ENCODE measurements at places on chromosomes 16 and 17.

- DNase-seq, result no peak
Measured at GRCh38 chr16:86498155-86498670, 12.1 kb upstream of the FOXF1 start.

GRCh38 chr16:24988129-24988518 is 27.0 kb downstream of the ARHGAP17 start:
- DNase-seq, result no peak

- DNase-seq, result no peak
Measured at GRCh38 chr17:67655478-67656148, 62.1 kb upstream of the NOL11 start.

DNA sequence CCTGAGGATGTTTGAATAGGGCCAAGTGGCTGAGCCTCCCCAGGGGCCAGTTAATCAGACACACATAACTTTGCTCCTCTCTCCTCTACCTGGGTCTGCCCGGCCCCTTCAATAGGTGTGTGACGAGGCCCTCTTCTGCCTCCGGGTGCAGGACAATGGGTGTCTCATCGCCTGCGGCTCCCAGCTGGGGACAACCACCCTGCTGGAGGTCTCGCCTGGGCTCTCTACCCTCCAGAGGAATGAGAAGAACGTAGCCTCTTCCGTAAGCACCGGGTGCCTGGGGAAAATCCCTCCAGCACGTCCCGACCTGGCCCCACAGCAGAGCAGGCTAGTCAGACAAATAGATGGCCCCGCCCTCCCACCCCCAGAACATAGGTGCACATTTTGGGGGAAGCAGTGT is 16.1 kb upstream of the KIF19 start:
- DNase-seq, result no peak

DNA sequence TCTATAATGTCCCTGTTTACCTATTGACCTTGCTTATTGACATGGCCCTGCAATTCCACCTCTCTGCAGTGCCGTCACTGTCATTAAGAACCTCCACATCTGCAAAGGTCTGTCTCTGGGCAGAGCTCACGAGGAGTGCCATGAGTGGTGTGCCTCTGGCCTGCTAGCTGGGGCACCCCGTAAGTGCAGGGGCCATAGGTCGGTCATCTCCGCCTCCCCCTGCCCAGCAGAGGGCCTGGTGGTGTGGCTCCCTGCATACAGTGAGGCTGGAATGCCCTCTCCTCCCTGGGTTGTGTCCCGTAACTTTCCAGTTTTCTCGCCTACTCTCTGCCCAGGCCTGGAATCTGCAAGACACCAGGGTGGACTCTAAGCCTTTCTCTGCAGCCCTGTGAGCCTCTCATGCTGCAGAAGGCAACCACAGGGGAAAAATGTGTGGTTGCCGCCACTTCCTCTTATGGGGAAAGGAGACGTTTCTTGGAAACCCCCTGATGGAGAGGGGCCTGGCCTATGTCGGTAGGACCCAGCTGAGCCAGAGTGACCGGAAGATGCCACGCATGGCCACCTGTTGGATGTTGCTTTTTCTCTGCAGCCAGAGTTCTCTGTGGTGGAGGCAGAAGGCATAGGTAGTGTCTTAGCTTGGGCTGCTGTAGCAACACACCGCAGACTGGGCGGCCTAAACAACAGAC is 2.7 kb upstream of the SNX20 start:
- no peak for DNase-seq

DNA sequence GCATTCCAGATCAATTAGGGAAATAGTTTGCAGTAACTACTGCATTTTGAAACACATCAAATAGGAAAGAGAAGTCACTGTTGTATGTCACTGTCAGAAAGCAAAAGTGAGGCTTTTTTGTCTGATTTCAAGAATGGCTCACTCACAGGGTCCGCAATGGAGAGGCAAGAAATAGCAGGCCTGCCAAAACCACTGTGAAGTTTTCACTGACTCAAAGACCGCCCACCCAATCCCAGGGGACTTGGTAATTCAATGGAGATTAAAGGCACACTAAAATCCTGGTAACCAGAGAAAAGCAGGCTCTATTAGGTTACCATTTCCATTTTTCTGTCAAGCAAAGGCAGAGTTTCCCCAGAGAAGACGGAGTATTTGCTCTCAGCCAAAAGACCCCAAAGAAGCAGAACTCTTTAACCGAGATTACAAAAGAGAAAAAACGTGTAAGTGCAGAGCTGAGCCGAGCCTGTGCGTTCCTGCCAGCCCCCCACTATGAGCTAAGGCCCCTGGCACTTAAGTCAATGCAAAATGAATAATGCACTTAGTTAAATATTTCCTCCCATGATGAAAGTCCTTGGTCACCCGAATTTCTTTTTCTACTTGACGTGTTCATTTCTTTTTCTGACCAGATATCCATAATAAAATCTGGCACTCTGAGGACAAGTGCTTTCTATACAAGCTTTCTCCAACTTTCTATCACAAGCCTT is 57.0 kb downstream of the FOXL1 start:
- no peak for DNase-seq

GRCh38 chr17:7404737-7405349 is 946 bp upstream of the TMEM256 start:
- no peak for DNase-seq

DNA sequence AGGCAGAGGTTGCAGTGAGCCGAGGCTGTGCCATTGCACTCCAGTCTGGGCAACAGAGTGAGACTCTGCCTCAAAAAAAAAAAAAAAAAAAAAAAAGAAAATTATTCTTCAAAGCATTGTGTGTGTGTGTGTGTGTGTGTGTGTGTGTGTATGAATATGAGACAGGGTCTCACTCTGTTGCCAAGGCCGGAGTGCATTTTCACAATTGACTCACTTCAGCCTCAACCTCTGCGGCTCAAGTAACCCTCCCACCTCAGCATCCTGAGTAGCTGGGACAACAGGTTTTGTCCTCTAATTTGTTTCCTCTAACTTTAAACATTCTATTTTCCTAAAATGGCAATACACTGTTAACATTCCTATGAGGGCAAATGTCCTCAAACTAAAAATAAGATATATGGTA is 7.7 kb downstream of the FBXO47 start:
- no peak for DNase-seq

- DNase-seq, result no peak
Measured at GRCh38 chr17:2547176-2547575, 35.5 kb upstream of the METTL16 start.

- DNase-seq, result no peak
Measured at GRCh38 chr17:48601539-48602425, 3.0 kb downstream of the HOXB6 start.

GRCh38 chr16:54424043-54424451 is 137.5 kb upstream of the IRX3 start:
- DNase-seq, result no peak

DNA sequence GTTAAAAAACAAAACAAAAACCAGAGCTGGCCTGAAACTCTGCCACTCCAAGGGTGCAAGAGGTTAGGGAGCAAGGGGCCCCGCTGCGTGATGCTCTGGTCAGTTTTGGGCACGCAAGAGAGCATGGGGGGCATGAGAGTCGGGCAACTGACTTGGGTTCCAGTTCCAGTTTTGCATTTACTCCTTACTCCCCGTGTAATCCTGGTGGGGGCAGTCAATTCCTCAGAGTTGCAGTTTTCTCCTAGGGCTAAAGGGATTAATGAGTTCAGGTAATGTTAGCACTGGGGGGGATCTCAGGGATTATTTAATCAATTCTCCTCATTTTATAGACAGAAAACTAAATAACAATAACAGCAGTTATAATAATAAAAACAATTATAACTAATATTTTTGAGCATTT is 72.9 kb upstream of the PMFBP1 start:
- DNase-seq, result no peak

DNA sequence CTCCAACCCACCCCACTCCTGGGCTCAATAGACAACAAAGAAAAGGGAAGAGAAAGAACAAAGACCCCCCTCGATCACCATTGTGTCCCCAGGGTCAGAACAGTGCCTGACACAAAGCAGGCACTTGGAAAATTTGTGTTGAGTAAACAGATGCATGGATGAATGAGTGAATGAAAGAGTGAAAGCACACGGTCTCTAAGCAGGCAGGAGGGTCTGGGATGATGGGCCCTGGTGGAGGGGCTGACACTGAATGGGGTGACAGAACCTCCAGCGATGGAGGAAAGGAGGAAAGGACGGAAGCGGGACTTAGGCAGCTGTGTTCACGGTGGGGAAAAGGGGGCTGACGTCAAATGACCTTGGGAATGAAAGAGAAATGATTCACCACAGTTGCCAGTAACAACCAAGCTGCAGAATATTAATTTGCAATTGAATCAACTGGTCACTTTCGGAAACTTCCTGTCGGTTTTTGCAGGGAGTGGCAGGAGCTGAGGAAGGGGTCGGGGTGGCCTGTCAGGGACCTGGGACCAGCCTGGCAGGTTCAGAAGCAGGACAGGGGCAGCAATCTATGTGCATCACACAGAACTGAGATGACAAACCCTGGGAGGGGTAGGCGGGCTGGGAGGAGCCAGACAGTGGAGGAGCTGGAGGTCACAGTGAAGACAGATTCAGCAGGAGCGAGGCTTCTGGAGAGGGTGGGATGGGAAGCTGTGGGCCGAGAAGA is 6.7 kb upstream of the GAST start:
- DNase-seq, result no peak

DNA sequence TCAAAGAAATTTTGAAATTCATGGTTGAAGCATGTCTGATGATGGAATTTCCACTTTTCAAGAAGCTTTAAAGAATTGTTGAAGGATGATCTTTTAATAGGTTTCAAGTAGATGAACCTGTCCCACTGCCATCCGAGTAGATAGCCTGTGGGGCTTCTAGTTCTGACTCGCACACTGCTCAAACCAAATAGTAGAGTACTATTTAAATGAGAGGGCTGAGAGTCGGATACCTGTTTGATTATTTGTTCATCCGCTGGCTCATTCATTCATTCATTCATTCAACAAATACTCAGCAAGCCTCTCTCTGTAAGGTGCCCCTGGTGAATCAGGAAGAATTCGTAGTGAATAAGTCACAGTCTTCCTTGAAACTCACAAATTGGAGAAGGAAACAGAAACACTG is 108.2 kb upstream of the IRX5 start:
- DNase-seq, result no peak

DNA sequence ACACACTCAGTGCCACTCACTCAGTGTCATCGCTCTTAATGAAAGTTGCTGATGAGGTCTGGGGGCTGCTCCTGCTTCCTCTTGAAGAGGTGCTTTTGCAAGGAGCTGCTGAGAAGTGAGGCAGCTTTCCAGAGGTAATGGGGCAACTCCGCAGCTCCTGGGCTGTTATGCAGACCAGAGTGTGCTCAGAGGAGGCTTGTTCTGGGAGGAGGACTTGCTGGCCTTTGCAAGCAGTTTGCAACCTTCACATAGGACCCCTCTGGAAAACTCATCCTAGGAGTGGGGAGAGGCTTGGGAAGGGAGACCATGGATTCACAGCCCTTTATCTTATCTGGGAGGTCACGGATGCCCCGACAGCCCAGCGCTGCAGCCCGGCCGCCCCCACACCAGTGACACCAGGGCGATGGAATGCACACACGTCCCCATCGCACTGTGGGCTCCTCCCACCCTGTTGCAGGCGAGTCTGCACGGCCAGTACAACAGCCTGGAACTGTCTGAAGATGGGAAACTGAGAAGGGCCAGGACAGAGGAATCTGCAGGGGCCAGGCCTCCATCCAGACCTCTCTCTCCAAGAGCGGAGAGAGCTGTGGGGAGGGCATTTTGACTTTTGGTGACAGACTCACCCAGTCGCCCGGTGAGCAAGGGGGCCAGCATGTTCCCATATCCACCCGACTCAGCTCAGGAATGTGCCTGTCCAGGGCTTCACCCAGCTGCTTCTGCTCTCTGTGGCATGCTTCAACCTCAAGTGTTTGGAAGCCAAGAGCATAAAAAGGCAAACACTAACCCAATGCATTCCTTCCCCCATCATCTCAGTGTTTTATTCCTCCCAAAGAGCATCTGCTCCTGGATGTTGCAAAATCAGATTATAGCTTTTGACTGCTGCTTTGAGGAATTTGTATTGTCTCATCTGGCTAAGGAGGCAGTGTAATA is 78.6 kb upstream of the ZNF469 start:
- no peak for DNase-seq

- DNase-seq, result no peak
Measured at GRCh38 chr16:71293919-71294318, 4.7 kb upstream of the CMTR2 start.

GRCh38 chr17:73315471-73315870 is 3.7 kb upstream of the CDC42EP4 start:
- DNase-seq, result no peak

DNA sequence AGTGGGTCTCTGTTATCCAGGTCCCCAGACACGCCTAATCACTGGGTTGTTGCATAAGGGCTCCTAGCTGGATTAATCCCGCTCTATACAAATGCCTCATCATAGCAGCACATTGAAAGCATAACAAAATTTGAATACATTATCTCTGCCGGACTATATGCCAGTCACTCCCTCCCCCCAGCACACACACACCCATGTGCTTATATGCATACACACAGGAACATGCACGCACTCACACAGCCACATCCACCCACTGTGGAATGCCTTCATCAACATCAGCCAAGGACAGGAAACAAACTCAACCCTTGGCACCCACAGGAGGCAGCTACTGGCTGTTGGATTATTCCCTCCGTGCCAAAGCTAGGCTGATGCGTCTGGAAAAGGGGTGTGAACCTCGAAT is 3.5 kb upstream of the CDH13 start:
- DNase-seq, result no peak

DNA sequence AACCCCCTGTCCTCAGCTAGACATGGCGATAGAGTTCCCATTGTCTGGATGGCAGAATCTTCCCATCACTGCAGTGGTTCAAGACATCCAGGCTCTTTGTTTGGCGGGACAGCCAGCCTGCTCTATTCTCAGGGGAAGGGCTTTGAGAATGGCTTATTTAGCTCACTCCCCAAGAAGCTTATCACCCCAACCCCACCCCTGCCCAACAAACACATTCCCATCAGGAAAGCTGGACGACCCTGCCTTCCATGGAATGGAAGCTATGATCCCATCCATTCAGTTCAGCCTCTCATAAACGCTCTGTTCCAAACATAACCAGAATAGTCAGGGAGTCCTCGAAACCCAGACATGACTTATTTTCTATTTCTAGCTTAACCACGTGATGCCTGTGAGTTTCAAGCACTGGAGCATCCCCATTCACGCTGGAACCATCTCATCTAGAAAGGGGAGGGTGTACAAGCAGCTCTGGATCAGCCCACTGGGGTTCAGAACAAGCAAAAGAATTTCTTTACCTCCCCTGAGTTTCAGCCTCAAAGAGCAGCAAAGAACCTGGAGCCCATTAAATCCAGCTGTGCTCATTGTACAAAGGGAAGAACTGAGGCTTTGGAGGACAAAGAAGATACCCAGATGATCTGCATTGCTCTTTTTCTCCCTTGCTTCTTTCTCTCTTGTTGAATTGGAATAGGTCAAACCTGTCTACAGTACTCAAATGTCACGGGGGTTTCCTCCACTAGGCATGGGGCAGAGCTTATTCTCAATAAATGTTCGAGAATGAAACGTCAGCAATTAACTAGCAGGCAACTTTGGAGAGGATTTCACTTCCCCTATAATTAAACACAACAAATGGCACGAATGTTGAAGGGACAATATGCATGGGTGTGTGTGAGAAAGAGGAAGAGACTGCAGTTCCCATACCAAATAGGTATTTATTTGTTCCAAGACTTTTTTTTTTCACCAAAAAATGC is 93.1 kb downstream of the XYLT1 start:
- no peak for DNase-seq

Data from left kidney (tissue), 8 donors.